ENCODE measurements at places on chromosomes 5 and 9.

GRCh38 chr9:75152416-75152815 is 64.1 kb downstream of the OSTF1 start:
- no peak for DNase-seq

- DNase-seq = no peak
Measured at GRCh38 chr5:76086095-76086494, 2.9 kb downstream of the SV2C start.

GRCh38 chr5:173317091-173317730 is 11.0 kb downstream of the STC2 start:
- DNase-seq = no peak

GRCh38 chr5:5523066-5523505 is 100.6 kb downstream of the ICE1 start:
- DNase-seq = no peak

GRCh38 chr5:40720069-40720468 is 35.7 kb downstream of the TTC33 start:
- DNase-seq = no peak

DNA sequence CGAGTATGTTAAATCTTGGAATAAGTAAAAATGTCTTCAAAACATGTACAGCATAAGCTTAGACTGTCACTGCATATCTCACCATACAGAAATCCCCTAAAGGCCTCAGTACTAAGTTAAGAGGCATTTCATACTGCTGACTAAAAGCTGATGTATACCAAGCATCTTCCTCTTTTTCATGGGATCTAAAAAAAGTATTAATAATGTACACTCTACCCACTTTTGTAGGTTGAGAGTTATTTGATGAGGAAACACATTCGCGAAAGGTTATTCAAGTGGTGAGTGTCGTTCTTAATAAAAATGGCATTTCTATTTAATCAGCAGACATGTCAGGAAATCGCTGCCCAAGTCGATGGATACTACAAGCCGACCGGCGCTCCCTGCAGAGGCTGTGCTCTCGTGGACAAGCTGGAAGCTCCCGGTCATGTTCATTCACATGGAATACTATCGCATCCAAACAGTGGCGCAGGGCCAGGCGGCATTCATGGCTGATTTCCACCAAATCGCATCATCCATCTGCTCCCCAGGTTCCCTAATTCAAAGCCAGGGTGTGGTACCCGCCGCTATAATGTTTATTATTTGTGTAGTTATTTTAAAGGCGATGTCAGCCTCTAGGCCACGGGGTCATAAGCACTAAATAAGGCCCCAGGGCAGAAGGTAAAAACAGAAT is 724 bp downstream of the SGTB start:
- peak; percentile 60 for DNase-seq

- no peak for DNase-seq
Measured at GRCh38 chr9:123234853-123235252, 33.5 kb downstream of the STRBP start.

DNA sequence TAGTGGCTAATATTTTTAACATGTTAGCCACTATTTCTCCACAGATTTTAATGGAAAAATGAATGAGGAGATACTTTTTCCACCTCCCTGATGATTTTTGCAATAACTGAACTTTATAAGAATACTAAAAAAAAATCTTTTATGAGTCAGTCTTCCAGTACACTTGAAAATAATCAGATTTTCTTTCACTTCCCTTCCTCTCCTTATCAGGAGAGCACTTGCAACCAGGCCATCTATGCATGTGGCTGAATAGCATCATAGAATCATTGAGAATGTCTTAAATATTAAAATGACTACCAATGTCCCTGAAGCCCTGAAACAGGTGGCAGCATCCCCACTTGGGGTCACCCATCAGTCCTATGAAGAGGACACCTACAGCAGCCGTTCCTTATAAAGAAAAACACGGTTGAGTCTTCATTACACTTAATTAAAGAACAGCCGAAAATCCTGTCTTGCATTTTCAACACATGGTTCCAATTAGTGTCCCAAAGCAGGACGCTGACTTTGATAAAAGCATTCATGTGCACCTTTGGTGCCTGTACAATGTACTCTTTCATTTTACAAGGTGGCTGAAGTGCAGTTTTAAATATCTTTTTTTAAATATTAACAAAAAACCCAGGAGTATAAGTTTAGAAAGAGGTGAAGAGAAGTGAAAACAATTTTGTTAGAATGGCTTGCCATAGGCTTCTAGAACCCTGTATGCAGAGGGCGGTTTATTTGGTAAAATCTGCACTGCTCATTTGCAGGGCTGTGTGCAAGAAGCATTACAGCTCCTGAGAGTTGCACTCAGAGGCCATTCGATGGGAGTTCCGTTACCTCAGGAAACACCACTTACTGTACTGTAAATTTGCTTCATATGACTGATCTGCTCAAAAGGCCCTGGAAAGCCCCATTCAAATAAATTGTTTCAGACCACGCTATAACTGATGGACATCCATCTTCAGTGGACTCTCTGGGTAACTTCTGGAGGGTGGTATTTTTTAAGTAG is 106.9 kb upstream of the VCAN start:
- DNase-seq = no peak

- no peak for DNase-seq
Measured at GRCh38 chr5:134508521-134509195, 16.8 kb upstream of the JADE2 start.

GRCh38 chr5:178434851-178435250 is 155.3 kb downstream of the COL23A1 start:
- peak; percentile 32 for DNase-seq

- DNase-seq = no peak
Measured at GRCh38 chr5:122775550-122776542, 966 bp downstream of the SNX2 start.

- DNase-seq = no peak
Measured at GRCh38 chr9:131167146-131167692, 41.8 kb downstream of the NUP214 start.

DNA sequence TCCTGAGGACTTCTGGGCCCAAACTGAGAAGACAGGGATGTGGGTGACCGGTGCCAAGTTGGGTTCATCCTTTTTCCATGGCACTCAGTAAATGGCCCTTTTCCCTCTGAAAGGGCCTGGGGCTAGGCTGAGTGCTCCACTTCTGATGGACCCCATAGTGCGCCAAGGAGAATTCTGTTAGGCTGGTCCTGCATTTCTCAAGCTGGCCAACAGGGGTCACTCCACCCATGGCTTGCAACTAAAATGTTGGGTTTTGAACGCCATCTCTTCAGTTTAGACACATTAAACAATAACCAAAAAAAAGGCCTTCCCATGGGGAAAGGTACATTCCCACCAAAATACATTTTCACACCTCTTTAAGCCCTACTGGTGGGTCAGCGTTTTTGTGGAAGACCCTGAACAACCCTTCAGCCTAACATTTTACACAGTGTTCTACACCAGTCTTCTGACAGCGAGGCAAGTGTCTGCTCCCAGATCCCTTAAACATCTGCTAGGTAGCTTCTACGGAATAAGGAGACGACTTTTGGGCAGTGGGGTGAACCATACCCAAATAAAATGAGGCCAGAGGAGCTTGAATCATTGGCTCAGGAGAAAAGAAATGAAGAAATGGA is 27.3 kb downstream of the CNTFR start:
- no peak for DNase-seq

GRCh38 chr5:111596705-111597104 is 84.4 kb upstream of the STARD4 start:
- DNase-seq = no peak

DNA sequence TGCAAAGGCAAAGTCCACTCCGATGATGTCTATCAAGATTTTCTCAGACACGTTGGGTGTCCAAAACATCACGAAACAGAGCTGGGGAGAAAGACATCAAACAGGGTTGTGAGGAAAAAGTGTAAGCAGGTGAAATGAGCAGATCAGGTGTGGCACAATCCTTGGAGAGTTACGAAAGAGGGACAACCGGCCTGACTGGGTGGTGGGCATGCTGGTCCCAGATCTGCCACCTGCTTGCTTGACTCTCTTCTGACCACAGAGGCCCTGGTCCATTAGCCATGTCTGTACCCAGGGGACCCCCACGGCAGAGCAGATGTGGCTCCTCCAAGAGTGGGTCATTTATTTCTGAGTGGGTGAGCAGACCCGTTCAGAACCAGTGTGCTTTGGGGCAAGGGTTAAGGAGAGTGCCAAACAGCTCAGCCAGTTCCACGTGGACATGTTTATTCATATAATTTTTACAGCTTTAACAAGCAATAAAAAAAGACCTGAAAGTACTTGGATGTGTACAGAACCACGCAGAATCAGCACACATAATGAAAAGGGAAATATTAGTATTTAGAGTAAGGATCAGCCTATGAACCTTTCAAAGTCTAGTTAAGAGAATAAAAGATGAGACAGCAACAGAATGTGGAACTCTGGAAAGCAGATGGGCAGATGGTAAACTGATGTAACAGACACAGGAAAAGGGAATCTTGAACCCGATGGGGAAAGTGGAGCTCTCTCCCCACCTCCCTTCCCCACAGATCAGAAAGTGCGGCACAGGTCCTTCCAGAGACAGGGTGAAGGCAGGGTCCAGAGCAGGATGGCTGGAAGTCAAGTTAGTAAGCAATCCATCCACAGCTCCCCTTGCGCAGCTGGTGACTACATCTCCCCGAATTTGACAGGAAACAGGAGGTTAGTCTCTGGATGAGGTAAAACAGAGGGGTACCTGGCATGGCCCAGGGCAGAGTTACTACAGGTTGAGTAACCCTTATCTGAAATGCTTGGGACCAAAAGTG is 52.5 kb downstream of the OTULIN start:
- DNase-seq = no peak

GRCh38 chr5:20680718-20681302 is 692.8 kb upstream of the CDH18 start:
- no peak for DNase-seq

GRCh38 chr5:17304282-17304681 is 86.9 kb downstream of the BASP1 start:
- DNase-seq = no peak

DNA sequence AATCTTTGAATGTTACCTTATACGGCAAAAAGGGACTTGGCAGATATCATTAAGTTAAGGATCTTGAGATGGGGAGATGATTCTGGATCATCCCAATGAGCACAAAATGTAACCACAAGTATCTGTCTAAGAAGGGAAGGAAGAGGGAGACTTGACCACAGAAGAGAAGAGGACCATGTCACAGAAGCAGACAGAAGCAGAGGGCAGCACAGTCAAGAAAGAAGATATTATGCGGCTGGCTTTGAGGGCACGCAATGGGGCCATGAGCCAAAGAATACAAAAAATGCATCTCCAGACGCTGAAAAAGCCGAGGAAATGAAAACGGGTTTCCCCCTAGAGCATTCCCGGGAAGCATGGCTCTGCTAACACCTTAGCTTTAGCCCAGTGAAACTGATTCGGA is 225.3 kb downstream of the NR2F1-AS1 start:
- DNase-seq = no peak

GRCh38 chr5:136133222-136133921 is 727 bp downstream of the SMAD5 start:
- peak; percentile 47 for DNase-seq

DNA sequence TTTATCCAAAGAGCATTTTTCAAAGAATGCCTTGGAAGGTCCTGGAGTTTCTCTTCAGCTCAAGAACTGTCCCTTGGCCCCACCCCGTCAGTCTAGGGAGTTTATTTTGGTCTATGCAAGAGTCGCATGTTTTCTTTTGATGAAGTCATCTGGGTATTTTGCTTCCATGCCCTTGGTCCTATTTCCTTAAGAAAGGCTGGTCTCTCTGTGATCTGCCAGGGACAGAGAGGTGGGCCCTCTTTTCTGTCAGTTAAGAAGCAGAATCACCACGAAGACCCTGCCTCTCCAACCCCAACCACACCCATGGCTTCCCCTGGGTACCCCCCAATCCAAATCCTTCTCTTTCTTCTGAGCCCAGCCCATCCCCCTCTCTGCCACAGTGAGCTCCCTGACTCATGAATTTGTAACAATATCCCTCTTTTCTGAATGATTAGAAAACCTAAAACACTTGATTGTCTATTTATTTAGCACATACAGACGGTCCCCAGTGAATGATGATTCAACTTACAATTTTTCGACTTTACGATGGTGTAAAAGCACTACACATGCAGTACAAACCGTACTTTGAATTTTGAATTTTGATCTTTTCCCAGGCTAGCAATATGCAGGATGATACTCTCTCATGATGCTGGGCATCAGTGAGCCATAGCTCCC is 163.5 kb upstream of the ADRA1B start:
- no peak for DNase-seq

- no peak for DNase-seq
Measured at GRCh38 chr5:143066556-143067281, 296.5 kb downstream of the ARHGAP26 start.

- DNase-seq = no peak
Measured at GRCh38 chr5:38827525-38827924, 18.3 kb upstream of the OSMR start.

- DNase-seq = no peak
Measured at GRCh38 chr5:56737002-56737621, 78.2 kb upstream of the MAP3K1 start.

DNA sequence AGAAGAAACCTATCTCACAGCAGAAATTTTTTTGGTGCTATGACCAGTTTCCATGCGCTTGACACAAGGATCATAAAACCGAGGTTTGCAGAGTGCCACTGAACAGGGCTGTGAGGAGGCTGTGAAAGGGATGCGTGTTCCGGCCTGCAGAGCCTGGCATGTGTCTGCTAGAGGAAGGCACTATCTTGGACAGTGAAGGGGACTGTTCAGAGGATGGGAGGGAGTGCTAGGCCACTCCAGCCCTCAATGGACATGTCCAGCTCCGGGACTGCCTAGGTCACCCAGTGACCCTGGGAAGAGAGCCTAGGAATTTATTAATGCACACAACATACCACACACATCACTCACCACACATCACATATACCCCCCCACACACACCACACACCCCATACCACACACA is 275.9 kb downstream of the GADD45G start:
- DNase-seq = no peak

DNA sequence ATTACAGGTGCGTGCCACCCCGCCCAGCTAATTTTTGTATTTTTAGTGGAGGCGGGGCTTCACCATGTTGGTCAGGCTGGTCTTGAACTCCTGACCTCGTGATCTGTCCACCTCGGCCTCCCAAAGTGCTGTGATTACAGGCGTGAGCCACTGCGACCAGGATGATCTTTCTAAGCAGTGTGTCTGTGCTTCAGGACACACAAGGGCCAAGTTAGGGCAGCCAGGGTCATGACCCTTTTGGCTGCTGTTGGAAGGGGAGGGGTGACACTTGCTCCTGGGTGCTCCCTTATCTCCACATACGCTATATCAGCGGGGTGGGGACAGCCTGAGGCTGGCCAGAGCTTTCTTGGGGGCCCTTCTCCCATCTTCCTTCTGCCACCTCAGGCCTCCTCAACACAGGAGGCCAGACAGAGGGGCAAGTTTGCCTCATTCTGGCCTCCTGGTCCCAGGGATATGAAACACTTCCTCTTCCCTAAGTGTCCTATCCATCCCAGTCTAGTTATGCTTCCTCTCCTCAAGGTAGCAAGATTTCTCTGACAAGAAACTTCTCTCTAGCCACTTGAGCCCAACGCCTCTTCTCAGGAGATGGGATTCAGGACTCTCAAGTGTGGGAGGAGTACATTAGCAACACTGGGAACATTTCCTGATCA is 1.9 kb upstream of the ZNF79 start:
- no peak for DNase-seq

GRCh38 chr9:16074963-16075362 is 522.1 kb downstream of the CCDC171 start:
- DNase-seq = no peak
